ENCODE measurements at places on chromosomes 5 and 9.

DNA sequence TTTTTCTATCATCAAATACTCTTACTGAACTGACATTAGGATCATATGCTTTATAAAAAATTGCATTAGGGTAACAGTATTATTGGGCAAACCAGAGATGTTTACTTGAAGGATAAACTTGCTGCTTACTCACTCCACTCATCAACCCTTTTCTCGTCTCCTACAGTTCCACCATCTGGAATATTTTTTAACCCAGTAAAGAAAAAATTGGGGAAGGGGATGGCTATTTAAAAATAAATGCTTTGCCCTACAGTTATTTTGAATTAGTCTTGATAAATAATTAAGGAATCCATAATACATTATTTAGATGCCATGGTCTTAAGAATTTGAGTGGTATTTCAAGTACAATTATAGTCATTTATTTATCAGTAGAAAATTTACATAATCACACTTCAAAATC is 225.8 kb downstream of the MEF2C start:
- DNase-seq: no peak

DNA sequence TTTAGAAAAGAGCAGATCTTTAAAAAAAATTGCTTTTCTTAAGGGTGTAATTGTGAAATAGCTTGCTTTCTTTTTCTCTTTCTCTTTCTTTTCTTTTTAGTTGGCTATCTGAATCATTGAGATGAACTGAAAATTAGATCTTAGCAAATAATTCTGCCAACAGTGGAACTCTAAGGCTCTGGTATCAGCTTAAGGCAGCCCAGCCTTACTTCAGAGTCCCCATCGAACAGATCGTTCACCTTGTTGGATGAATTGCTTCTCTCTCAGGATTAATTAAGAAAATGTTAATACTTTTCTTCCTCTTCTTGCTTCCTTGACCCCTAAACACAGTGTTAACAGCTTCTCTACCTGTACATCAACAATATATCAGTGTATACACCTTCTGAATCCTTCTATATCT is 92.1 kb downstream of the ZCCHC7 start:
- DNase-seq: no peak

- no peak for DNase-seq
Measured at GRCh38 chr9:133974631-133975341, 17.3 kb downstream of the VAV2 start.

GRCh38 chr5:158856291-158856690 is 243.4 kb downstream of the EBF1 start:
- DNase-seq: no peak

- DNase-seq: peak; percentile 0
Measured at GRCh38 chr5:60196385-60197113, 303.0 kb upstream of the PDE4D start.

GRCh38 chr9:127340721-127341120 is 56.2 kb upstream of the SLC2A8 start:
- DNase-seq: no peak

DNA sequence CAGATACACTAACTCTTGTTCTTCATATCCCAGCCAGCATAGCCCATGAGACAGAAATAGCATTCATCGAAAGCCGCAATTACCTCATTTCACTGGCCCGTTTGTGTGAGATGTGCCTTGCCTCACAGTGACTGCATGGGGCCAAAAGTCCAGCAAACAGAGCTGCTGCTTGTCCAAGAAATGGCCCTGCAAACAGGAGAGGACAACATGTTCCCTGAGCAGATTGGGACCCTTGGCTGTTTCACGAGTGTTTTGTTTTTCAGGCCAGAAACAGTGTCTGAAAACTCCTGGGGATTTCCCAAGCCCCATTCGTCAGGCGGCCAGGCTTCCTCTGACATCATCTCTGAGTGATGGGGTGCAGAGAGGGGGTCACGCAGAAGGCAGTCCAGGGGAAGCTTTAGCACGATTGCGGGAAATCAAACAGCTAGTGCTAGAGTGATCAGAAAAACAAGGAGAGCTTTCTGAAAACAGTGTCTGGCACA is 503.6 kb upstream of the PAPPA start:
- DNase-seq: peak; percentile 34

DNA sequence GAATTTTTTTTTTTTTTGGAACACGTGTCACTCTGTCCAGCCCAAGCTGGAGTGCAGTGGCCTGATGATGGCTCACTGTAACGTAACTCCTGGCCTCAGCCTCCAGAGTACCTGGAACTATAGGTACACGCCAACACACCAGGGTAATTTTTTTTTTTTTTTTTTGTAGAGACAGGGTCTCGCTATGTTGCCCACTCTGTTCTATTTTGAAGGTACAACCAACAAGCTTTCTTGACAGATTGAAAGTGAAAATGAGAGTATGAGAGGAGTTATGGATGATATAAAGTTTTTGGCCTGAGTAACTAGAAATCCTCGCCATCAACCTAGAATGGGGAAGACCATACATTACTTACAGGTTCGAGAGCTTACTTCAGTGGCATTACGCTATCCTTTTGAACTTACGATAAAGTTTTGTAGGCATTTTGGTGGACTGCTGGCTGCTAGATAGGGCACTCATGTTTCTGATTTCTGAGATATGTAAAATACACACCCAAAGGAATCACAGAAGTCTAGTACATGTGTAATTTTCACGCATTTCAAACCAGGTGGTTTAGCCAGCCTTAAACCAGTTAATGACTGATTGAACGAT is 806 bp upstream of the CDC42SE2 start:
- no peak for DNase-seq

DNA sequence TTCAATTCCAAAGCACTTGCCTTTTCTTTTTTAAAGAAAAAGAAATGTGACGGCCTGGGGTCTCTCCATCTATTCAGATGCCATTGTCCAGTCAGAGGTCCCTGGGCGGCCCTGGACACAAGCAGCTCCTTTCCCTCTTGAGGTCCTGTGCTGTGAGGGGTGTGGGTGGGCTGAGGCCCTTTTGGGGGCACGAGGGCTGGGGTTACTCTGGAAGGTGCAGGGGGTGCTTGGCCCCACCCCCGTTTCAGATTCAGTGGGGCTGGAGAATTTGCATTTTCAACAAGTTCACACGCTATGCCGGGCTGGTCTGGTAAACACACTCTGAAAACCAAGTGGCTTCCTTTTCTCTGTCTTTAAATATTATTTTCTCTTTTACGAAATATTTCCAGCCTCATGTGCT is 91.4 kb upstream of the PHYKPL start:
- no peak for DNase-seq

- peak; percentile 23 for DNase-seq
Measured at GRCh38 chr9:124320062-124320973, 62.6 kb downstream of the NEK6 start.

DNA sequence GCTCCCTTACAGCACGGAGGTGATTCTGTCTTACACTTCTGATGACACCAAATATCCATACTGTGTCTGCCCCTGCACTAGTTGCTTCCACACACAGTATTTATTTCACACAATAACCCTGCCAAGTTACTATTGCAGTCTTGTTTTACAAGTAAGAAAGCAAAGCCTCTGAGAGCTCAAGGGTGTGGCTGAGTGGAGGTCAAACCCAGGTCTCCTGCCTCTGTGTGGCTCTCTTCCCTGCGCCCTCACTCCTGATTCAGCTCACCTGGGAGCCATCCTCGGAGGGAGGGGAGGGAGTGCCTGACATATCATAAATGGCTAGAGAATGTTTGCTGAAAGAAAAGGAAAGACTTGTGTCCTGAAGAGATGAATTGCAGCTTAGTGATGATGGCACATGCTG is 41.0 kb downstream of the MVB12B start:
- DNase-seq: no peak

DNA sequence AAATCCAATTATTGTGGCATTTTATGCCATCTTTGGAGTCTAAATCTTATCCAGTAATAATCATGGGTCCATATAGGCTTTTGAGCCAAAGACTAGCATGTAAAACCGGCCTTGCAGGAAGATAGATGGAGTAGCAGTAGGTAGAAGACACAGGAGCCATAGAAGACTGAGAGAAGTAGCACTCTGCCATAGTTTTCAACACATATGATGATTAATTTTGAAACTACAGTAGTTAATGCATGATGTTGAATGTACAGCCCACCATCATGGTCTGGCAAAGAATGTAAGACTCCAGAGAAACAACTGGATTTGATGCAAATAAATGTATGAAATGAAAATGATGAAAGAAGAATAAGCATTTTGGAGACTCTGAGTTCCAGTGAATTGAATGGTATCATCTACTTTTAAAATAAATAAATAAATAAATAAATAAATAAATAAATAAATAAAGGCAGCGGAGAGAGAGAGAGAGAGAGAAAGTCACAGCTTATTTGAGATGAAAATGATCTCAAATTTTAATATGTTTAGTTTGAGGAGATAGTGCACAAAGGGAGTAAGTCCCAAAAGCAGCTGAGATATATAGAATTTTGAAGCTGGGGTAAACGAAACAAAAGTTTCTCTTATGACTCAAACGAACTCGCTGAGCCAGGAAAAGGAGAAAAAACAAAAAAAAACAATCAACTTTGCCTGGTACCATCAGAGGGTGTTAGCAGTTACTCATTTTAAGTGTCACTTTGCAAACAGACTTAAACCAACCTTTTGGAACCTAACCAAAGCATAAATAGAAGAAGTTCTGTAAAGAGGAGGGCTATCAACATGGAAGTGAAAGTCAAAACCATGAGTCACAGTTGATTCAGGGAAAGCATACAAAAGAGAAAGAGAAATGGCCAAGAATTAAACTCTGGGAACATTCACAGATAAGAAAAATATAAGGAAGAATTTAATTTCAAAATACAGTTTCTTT is 388.7 kb downstream of the CETN3 start:
- DNase-seq: no peak

GRCh38 chr5:72154076-72154756 is 46.9 kb downstream of the MAP1B start:
- DNase-seq: no peak

- no peak for DNase-seq
Measured at GRCh38 chr5:172815631-172816030, 18.4 kb upstream of the ERGIC1 start.

- DNase-seq: no peak
Measured at GRCh38 chr9:135887021-135887507, 20.3 kb downstream of the CAMSAP1 start.

- DNase-seq: no peak
Measured at GRCh38 chr9:127114606-127115005, 7.8 kb downstream of the ANGPTL2 start.

DNA sequence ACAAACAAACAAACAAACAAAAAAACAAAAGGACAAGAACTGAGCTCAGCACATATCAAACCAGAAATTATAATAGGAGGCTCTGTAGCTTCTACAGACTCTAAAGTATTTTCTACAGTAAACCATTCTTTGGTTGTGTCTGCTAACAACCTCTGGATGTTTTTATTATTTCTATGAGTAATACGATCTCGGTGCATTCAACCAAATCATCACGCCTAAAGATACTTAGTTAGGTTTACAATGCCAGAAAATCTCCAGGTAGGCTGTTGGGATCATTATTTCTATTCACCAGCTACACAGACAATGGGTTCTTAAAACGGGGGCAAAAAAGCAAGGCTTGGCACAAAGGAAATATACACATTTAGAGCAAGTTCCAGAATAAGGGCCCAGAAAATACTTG is 41.6 kb upstream of the ALDOB start:
- no peak for DNase-seq

DNA sequence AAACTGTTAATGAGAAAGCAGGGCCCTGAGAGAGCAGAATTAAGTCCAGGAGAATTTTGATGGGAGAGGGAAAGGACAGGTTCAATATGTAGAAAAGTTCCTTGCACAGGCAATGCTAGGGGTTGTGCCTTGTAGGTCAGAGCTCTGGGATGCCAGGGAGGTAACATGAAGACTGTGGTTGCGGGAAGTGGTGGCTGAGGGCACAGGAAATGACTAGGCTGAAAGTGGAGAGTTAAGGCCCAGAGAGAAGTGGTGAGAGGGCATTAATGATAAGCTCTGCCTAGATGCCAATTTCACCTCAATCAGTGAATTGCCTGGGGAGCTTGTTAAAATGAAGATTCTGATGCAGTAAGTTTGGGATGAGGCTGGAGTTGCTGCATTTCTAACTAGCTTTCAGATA is 31.5 kb upstream of the PPP3R2 start:
- no peak for DNase-seq

- no peak for DNase-seq
Measured at GRCh38 chr5:88193896-88194295, 74.7 kb downstream of the TMEM161B start.

- no peak for DNase-seq
Measured at GRCh38 chr5:56639476-56639875, 175.9 kb upstream of the MAP3K1 start.

GRCh38 chr5:17396247-17396646 is 101.8 kb upstream of the TAF11L2 start:
- DNase-seq: no peak

- DNase-seq: no peak
Measured at GRCh38 chr9:69472101-69472620, 147.1 kb downstream of the ENTREP1 start.

GRCh38 chr5:143437666-143438273 is 34.3 kb upstream of the NR3C1 start:
- DNase-seq: no peak

DNA sequence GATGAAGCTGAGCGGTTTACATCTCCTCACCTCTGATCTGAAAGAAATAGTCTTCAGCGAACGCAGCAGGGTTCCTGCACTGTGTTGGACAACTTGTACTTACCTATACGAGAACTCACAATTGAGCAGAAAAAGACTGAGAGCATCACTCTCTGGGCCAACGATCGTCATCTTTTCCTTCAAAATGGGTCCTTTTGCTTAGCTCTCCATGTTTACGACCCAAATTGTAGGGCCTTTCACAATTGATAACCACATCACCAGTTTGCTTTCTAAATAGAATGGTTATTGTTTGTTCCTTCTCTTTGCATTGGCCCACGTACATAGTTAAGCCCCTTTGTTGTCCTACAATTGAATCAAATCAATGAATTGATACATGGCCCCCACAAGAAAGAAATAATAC is 110.0 kb upstream of the DMRT1 start:
- no peak for DNase-seq

GRCh38 chr9:16105168-16106020 is 552.6 kb downstream of the CCDC171 start:
- peak; percentile 49 for DNase-seq

DNA sequence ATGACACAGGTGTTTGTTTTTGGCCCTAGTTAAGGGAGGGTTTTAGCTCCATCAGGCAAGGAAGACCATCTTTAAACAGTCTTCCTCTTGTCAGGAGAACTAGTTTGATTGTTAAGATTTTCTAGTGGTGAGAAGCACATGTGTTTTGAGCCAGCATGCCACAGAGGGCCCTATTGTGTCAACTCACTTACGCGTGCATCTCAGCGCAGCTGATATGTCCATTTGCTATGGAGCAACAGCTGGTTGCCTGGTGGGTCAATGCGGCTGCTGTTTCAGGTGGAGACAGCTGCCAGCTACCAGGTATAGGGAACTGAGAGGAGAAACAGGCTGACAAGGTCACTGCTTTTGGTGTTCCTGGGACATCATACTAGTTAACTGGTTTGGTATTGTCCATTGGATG is 100.5 kb upstream of the PRRC1 start:
- DNase-seq: no peak

- no peak for DNase-seq
Measured at GRCh38 chr5:120207129-120207528, 257.0 kb upstream of the PRR16 start.

DNA sequence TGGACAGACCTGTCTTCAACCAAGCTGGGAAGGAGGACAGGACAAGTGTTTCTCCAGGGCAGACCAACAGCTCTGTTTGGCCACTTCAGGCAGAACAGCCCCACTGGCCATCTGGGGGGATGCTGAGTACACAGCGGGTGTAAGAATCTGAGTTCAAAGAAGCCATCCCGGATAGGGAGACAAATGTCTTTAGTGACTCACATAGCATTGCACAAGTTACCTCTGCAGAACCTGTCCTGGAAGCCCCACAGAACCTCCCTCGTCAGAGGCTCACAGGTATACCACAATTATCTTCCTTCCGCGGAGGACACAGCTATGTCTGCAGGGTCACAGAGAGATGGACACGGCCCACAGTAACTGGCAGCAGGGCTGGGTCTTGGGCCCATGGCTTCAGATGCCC is 2.0 kb downstream of the OR2V2 start:
- no peak for DNase-seq
